ENCODE measurements at places on chromosomes 2 and 18.

GRCh38 chr18:58727776-58728500 is 56.7 kb downstream of the MALT1 start:
- DNase-seq = no peak

- DNase-seq = no peak
Observed at GRCh38 chr2:23321751-23322150, 63.2 kb upstream of the KLHL29 start.

DNA sequence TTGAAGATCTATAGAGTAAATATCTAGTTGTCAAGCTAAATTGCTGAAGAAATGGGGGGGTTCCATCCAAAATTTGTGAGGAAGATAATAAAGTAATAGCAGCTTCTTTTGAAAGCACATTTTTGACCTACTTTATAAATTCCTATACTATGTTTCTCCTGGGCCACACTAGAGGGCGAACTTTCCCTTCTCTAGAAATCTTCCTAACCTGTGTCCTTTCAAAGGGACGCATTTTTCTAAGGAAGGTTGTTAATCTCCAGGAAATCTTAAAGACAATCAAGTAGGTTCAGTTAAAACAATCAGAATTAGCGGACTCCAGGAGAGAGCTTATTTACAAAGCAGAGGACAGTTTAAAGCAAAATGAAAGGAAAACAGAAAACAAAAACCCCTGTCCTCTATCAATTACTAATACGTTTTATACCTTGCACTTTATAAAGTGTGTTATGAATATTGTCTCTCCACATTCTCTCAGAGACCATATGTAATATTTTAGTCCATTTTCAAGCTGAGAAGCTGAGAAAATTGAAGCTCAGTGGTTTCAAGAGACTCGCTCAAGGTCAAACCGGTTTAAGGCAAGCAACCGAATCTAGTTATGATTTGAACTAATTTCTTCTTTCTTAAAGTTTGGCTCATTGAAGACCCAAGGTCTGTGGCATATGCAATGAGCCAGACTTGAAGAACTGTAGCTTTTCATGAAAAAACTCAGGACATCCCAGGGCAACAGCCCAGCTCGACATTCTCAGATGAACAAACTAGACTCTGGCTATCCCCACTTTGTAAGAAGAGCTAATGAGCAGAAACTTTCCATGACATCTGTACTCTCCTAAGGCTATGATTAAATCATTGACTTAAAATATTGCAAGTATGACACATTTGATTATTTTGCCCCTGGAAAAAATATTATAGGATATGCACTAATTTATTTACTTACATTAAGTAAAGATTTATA is 273.6 kb downstream of the PAX3 start:
- no peak for DNase-seq

DNA sequence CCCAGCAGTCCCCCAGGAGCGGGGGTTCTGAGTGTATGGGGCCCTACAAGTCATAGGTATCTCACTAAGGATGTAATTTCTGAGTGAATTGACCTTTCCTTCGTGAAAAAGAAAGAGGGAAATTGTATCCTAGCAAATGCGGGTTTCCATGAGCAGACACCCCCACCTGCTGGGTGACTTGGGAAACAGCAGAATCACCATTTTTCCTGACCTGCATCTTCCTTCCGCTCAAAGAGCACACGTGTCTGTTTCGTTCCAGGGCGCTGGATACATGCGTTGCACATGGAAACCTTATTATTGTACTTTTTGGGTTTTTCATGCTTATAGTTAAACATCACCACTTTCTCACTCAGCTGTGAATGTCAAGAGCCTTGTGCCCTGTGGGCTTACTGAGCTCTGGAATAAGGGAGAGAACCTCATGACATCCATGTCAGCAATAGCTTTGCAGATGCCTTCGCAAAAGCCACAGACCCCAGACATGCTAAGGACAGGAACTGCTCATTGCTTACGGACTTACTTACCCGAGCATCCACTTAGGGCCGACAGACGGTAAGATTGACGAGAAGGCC is 132.8 kb downstream of the TPO start:
- no peak for DNase-seq

DNA sequence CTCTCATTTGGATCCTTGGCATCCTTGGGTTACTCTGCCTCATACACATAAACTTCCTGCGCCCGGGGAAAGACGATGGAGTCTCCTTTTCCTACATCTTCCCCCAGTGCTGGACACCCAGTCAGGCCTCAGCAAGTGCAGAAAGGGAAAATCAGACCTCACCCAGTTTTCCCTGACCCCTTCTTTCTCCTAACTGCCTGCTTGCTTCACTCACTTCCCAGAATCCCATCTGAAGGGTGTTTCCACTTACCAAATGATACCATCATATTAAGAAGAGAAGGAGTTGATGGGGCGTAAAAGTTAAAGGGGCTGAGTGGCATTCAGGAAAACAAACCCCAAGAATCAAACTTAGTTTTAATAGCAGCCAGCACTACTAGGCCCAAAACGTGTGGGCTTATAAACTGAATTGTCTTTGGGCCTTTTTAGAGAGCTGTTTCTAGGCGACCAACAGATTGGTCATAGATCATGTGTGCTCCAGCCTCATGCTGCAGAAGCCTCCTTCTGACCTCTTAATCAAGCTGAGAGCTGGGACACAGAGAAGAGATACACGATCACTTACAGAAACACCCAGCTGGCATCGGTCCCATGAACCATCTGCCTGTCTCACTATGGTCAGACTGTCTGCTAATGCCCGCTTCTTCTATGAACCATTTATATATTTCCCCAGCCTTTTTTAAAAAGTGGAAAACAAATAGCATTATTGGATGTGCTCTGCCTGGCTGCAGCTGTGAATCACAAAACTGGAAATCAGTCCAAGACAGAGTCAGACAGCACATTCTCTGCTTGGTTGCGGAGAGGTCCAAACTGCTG is 165.7 kb upstream of the SLC14A2 start:
- no peak for DNase-seq

- no peak for DNase-seq
Observed at GRCh38 chr2:9112079-9112721, 94.4 kb upstream of the ASAP2 start.

DNA sequence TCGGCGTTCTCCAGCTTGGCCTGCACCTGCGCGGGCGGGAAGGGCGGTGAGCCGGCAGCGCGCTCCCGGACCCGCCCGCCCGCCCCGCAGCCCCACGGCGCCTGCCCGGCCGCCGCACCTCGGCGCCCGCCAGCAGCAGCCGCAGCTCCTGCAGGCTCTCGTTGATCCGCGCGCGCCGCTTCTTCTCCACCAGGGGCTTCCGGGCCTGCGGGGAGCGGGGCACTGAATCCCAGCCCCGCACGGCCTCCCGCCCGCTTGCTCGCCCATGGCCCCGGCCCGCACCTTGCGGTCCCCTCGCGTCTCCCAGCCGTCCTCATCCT is 335 bp downstream of the HES6 start:
- DNase-seq = no peak

DNA sequence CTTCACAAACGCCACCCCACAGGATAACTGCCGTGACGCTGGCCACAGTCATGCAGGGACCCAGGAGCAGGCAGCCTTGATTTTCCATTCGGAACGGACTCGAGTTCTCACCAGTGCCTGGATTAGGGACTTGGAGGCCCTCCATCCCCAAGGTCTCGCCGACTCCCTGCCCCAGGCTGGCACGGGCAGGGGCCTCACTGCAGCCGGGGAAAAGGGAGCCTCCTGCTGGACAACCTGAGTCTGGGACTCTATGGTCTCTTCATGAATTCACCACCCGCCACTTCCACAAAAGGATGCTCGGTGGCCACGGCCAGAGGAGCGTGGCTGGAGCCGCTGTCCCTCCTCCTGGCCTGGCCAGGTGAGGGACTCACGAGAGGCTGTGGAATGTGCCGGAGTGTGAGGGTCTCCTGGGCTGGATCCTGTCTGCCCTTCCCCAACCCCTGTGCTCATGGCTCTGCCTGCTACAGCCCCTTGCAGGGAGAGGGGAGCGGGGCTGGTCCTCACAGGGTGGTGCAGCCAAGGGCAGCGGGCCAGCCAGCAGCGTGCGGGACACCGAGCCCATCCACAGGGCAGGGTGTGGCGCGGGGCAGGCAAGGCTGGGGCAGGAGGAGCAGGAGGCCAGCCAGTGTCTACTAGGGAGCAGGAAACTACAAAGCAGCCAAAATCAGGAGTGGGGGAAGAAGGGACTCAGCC is 42.3 kb downstream of the AQP12A start:
- no peak for DNase-seq

- no peak for DNase-seq
Observed at GRCh38 chr2:64374686-64375085, 79.3 kb upstream of the LGALSL start.

- DNase-seq = no peak
Observed at GRCh38 chr18:54684784-54685183, 93.7 kb downstream of the DYNAP start.

- DNase-seq = no peak
Observed at GRCh38 chr18:11664286-11664685, 24.8 kb upstream of the GNAL start.

- DNase-seq = no peak
Observed at GRCh38 chr2:84969511-84970209, 1.3 kb upstream of the KCMF1 start.

- DNase-seq = no peak
Observed at GRCh38 chr2:18077231-18077630, 198.8 kb downstream of the KCNS3 start.

- DNase-seq = no peak
Observed at GRCh38 chr18:32761231-32761630, 11.6 kb downstream of the KLHL14 start.

GRCh38 chr2:161824226-161824625 is 200.0 kb downstream of the SLC4A10 start:
- DNase-seq = no peak

DNA sequence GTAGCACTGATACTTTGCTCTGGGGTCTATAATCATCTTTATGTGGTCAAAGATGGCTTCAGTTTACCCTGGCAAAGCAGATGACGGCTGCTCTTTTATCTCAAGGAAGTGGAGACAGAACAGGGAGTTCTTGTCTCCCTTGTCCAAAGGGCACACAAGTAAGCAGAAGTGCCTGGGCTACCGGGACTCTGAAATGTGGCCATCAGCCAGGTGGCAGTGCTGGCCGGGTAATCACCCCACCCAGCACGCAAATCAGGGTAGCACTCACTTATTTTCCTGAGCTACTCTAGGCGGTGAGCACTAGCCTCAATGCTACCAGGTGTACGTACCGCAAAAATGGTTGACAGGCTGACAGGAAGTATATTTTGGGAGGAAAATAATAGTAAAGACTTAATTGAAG is 119.7 kb upstream of the ETAA1 start:
- DNase-seq = no peak

GRCh38 chr2:42905341-42906110 is 113.1 kb upstream of the HAAO start:
- DNase-seq = no peak

GRCh38 chr2:132595693-132596092 is 74.3 kb downstream of the LYPD1 start:
- DNase-seq = no peak

GRCh38 chr2:121999264-121999663 is 243.8 kb downstream of the TSN start:
- no peak for DNase-seq

DNA sequence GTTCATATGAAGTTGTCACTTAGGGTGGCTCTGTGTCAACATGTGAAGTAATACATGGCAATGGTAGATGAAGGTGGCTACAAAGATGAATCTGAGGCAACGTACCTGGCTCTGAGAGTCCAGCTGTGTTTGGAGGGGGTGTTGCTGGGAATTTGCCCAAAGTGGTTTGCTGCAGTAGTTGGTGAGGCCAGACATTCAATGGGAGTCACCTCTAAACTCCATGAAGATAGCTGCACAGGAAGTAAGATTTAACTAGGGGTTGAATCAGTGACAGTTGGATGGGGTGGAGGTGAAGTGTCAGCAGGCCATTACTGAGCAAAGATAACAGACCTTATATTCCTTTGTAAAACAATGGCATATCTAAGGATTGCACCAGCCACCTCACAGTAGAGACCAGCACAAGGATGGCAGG is 71.8 kb downstream of the NUP35 start:
- no peak for DNase-seq

DNA sequence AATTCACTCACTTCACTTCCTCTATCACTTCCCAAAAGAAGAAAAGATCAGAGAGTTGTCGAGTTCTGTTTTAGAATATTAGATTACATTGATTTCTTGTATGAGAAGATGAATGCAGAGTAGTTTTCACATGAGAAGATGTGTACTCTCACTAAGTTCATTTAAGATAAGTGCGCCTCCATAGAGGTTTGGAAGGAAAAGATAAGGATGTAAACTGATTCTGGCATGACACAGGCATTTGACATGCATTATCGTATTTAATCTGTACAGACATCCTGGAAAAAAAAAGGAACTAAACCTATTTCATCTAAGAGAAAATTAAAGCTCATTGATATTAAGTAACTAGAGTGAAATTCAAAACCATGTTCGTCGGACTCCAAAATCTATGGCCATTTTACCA is 152.2 kb upstream of the CRIM1 start:
- no peak for DNase-seq

DNA sequence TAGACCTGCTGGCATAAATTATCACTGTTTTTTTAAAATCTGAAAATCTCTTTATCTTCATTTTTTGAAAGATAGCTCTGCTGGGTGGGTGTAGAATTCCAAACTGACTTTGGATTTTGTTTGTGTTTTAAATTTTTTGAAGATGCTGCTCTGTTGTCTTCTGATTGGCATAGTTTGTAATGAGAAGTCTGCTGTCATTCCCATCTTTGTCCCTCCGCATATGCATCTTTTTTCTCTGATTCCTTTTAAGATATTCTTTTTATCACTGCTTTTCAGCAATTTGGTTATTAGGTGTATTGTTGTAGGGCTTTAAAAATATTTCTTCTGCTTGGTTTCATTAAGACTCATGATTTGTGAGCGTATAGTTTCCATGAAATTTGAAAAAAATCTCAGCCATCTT is 7.2 kb downstream of the SNED1 start:
- DNase-seq = no peak

DNA sequence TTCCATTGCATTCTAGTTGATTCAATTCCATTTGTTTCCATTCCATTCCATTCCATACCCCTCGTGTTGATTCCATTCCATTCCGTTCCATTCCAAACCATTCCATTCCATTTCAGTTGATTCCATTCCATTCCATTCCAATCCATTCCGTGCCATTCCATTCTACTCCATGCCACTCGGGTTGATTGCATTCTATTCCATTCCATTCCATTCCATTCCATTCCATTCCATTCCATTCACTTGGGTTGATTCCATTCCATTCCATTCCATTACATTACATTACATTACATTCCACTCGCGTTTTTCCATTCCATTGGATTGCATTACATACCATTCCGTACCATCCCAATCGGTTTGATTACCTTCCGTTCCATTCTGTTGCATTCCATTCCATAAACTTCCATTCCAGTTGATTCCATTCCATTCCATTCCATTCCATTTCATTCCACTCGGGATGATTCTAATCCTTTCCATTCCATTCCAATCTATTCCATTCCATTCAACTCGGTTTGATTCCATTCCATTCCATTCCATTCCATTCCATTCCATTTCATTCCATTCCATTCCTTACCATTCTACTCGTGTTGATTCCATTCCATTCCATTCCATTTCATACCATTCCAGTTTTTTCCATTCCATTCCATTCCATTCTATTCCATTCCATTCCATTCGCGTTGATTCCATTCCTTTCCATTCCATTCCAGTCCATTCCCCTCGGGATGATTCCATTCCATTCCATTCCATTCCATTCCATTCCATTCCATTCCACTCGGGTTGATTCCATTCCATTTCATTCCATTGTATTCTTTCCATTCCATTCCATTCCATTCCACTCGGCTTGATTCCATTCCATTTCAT is 1140.4 kb downstream of the RPIA start:
- no peak for DNase-seq

Measured in stimulated activated CD8-positive, alpha-beta memory T cell treated with anti-CD3 and anti-CD28 coated beads, Interleukin-2, amount 100 ng/mL, for 1 hour (primary cell).